ENCODE measurements at places on chromosomes 4 and X.
A peak's percentile ranks its signal among the peaks of the same experiment; 100 is the strongest.

DNA sequence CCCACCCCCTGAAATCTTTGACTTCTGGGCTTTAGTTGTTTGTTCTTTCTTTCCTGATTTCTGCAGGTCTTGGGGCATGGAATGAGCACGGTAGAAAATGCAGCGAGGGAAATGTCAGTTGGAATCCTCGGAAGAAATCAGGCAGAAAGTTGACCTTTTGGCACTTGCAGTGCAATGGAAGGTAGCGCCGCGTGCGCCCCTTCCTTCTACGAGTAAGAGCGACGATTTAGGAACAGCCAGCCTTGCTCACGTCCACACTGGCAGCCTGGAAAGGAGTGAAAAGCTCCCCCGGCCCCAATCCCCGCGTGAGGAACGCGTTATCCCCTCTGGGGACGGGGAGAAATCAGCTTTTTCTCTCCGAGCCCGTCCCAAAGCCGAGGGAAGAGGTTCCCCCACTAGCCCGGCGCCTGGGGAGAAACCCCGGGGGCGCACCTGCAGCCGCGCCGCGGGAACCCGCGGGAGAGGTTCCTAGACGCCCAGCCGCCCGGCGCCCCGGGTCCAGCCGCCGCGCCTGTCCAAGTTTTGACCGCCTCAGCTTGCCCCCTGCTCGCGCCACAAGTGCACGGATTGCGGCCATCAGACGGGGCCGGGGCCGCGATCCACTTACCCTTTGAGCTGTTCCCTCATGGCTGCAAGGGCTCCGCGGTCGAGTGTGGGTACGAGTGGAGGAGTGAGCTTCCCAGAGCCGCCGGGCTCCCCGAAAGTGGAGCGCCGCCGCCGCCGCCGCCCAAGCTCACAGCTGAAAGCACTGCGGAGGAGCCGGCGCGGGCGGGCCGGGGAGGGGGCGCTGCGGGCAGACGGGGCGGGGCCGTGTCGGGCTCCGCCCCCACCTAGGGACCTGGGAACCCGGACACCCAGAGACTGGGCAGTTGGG is 194.6 kb upstream of the FTHL17 start:
- DNase-seq, result no peak

- DNase-seq, result no peak
These were observed 4.2 kb upstream of the JCHAIN start for GRCh38 chr4:70670332-70671014.

DNA sequence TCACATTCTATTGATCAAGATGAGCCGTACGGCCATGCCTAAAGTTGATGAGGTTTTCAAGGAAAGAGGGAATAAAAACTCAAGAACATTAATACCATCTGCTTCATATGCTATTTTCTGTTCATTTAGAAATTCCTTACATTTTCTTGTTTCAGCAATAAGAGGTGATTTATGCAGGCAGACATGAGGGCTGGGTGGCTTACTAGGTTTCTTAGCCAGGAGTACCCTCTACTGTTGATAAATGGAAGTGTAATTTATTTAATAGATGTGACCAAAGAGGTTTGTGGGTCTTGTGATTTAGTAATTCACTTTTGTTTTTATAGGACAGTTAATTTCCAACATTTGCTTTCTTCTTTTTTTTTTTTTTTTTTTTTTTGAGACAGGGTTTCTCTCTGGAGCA is 6.4 kb upstream of the SMIM9 start:
- DNase-seq, result peak; percentile 5

DNA sequence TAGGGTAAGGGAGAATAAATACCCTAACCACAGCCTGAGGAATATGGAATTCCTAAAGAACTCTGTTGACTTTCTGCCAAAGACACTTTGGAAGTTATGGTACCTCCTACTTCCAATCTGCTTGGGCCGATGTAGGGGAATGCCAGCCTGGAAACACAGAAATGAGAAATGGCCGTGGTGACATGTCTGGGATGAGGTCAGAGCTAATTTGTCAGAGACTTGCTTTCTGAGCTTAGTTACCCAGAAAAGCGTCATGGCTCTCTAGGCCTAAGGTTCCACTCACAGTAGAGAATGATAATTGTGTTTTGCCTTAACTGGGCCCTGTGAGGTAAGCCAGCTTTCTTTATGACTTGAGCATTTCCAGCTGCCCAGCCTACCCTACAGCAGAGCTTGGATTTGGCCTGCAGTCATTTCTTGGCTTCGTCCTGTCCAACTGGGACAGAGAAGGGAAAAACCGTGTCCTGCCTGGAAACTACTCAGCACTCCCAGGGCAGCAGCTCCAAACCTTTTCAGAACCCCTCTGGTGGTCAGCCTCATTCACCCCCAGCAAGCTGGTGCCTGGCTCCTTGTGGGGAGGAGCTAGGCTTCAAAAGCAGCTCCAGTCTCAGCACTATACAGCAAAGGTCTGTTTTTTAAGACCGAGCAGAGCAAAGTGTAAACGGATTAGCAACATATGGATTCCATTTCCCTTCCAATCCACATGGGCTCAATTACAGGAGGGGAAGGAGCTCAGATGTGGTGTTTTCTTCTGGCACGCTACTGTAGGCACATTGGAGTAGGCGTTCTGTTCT is 92.3 kb downstream of the RLIM start:
- no peak for DNase-seq

DNA sequence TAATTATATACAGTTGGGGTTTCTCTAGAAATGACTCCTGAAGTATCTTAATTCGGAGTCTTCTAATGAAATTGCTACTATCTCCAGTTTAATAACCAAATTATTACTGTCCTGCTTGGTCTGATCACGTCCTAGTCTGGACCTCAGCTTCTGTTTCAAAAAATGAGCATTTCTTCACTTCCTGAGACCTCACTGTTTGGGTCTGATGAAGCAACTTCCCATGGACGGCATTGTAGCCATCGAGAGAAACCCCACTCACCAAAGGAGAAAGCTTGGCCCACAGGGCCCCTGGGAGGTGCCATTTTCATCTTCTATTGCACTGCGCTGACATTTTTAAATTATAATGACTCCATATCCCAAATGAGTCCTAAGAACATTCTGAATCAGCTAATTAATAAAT is 178.0 kb downstream of the MGST2 start:
- DNase-seq, result no peak

DNA sequence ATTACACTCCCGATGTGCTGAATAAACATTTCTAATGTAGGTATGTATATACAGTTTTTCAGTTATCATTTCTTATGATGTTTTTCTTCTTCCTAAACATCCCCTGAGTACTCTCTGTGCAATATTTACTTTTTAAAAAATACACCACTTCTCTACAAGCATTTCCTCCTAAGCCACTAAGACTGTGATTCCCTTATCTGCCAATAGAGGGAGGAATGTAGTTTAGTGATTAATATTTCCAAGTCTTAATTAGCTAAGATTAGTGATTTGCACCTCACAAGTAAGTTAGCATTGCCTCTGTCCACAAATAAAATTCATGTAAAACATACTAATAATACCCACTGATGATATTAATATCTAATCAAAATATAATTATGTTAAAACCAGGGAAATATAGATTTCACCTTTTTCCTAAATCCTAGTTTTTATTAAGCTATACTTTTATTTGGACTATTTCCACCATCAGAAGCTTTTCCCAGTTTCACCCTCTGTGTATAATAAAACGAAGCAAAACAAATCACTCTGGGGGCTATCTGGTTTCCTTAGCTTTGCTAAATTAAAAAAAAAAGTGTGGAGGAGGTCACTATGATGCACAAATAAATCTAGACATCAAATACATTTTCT is 909.1 kb downstream of the FAT4 start:
- DNase-seq, result no peak

DNA sequence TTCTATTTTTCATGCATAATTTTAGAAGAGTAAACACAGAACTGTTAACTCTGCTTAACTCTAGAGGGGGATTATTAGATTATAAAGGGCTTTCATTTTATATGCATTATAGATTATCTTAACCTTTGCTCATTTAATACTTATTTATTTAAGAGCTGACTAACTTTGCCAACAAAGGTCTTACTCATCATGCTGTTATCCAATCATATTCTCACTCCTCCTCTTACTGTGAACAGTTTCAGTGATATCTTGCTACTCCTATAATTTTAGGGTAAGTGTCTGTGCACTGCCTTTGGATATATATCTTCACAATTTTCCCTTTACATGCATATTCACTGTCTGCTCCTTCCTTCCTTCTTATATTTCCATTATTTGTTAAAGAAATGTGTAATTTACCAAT is 1814.9 kb downstream of the STIM2 start:
- no peak for DNase-seq

DNA sequence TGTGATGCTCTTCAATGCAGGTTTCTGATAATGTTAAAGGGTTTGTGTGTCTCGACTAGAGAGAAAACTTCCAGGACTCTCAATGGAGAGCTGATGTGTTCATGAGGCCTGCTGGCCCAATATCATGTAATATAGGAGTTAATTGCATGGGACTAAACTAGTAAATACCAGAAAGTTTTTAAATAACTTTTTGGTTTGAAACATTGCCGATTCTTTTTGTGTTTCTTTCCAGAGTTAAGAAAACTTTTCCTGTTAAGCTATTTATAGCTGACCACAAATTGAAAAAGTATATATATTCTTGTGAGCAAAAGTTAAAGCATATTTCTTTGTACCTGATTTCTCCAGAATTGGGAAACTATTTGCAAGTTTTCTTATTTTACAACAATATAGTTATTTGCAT is 49.7 kb downstream of the FAM9B start:
- DNase-seq, result no peak

GRCh38 chr4:24226023-24226422 is 336.2 kb upstream of the PPARGC1A start:
- DNase-seq, result no peak
